IMR-90 (cell line): ENCODE measurements at places on chromosomes 5 and 9. TPM values are rescaled to one million over a fixed set of nuclear protein-coding genes. Genes with fewer than 3 reads are reported as not detected.

MELK gene
- 27.4 and 39.4 TPM in 2 replicates for total RNA-seq

LCN9 gene
- total RNA-seq, result not detected in 2 replicates

SH3RF2 gene
- 1.1 and 1.3 TPM in 2 replicates for total RNA-seq

GMCL2 gene
- not detected in 2 replicates for total RNA-seq

MTREX gene
- total RNA-seq, result 33.2 and 83.3 TPM in 2 replicates

RANBP3L gene
- not detected in 2 replicates for total RNA-seq

DNA sequence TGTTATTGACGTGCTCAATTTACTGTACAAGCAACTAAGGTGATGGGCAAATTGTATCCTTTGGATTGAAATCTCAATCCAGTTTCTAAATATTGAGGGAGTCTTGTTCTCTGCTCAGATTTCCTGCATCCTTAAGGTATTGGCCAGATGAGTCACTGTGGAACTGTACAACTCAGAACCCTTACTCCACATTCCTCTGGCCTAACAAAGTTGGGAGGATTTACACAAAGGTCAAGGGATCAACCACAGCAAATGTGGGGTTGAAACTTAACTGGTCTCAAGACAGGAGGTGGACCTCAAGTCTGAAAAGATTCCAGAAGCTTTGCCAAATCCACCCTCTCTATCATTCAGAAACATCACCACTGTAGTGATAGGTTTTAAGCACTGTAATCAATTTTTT, 81.5 kb upstream of the AGXT2 start:
- no peak overlapping the region for H3K27ac ChIP-seq
- no peaks in the 10 kb centered on the region for H3K27me3 ChIP-seq
- peak; percentile 96 for DNase-seq
- peaks cover 13% of the 10 kb centered on the region for H3K4me1 ChIP-seq
- H3K4me3 ChIP-seq, result no peak overlapping the region

DNA sequence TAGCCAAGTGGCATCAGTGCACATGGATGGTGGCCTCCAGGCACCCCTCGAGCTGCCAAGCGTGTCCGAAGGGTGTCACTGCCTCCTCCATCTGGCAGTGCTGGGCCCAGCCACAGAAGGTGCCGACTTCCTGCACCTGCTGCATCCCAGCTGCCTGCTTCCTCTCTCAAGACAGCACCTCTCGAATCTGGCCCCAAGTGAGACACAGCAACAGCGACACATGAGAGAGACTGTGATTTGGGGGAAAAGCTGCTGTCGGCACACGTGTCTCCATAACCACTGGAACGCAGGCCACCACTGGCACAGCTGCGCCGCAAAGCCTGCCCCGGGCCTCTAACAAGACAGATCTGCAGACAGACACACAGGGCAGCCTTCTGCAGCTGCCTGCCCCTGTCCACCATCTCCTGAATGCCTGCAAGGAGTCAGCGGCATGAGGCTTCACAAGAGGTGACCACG, 8.8 kb downstream of the CLPTM1L start:
- no peaks in the 10 kb centered on the region for H3K27me3 ChIP-seq
- H3K36me3 ChIP-seq, result peaks cover 74% of the 10 kb centered on the region
- no peak overlapping the region for H3K4me3 ChIP-seq
- no peak for DNase-seq
- no peak overlapping the region for H3K27ac ChIP-seq

DNA sequence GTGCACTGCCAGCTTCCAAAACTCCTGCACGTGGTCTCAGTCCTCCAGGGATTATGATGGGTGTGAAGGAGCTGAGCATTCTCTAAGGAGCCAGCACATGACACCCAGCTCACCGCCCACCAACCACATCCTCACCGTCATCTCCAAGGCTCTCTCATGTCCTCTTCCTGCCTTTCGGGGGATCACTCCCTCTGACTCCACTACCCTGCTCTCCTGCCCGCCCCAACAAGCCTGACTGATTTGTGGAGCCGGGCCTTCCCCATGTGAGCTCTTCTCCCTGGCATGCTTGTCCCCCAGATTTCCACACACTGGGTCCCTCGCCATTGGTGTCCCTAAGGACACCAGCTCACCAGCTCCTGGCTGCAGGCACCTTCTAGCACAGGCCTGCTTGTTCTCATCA, 1.9 kb downstream of the ABO start:
- no peaks in the 10 kb centered on the region for H3K4me1 ChIP-seq
- no peak overlapping the region for H3K4me3 ChIP-seq
- H3K36me3 ChIP-seq, result no peaks in the 10 kb centered on the region
- peaks cover 55% of the 10 kb centered on the region for H3K27me3 ChIP-seq

DNA sequence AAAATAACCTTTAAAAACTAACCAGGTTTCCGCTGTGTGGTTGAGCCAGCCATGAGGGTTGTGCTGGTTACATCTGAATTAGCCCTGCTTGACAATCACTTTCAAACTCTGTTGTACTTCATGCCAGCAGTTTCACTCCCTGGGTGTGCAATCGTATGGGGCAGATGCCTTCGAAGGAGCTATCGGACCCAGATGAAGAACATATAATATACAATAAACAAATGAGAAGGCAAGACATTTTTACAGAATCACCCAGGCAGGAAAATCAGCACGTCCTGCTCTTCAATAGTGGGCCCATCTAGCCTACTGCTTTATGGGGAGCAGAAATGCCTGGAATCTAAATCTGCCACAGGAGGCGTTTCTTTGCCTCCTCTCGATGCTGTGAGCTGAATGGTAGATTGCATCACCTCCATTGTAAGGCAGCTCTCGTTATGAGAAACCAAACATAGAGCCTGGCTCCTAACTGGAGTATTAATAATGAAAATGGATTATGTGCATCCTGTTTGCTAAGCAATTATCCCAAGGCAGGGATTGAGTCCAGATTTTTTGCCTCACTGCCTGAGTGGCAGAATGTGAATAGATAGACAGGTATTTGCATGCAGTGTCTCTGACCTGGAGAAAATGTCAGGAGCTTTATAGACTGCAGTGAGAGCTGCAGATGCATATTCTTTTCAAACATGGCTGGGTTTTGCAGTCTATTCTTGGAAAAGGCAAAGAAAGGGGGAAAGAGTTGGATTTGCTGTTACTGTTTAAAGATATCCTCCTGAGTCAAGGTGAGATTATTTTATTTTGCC, 143.3 kb upstream of the SMARCA2 start:
- DNase-seq, result no peak
- no peak overlapping the region for H3K4me3 ChIP-seq
- H3K4me1 ChIP-seq, result no peaks in the 10 kb centered on the region
- H3K27me3 ChIP-seq, result no peaks in the 10 kb centered on the region
- H3K27ac ChIP-seq, result no peak overlapping the region

DNA sequence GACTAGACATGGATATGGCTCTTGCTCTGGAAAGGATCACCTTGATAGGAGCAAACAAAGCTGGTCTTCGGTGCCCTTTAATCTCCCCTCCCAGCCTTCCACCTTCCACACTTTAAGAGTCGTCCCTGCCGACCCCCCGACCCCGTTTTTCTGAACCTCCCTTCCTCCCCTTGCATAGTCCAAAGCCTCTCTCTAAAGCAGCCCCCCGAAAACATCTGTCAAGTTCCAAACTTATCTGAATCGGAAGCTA, 423 bp upstream of the NUP214 start:
- peak overlapping the region; percentile 43 for H3K27ac ChIP-seq
- no peak for DNase-seq
- H3K4me3 ChIP-seq, result peak overlapping the region; percentile 85

DNA sequence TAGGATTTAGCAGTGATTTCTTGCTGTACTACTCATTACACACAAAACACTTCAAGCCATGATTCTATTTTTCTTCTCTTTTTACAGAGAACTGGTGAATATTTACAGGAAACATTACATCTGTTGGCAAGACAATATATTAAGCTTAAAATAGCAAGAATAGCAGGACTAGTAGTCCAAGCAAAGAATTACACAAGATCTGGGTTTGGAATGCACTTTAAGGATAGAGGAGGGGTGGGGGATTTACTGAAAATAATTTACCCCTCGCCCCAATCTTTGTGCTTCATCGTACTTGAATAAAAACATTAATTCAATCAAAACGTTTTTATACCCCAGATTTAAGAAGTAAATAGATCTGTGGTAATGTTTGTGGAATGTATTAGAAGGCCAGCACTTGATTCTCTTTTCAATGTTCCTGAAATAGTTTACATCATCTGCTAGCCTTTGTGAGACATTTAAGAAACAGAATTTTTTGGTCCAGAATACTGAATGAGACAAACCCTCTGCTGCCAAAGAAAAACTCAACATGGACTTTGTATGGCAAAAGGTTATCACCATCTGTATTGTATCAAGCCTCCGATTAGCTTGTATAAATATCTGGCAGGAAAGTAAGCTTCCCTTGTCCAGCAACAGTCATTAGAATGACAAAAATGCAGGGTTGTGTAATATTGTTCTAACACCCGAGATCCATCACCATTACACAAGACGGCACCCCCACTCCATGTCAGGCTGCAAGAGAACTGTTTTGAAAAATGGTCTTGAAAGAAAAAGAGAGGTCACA, 23.8 kb downstream of the SVEP1 start:
- no peaks in the 10 kb centered on the region for H3K27me3 ChIP-seq
- peak overlapping the region; percentile 100; the same call in 1 of the 2 replicates for H3K27ac ChIP-seq
- peak; percentile 88 for DNase-seq
- H3K36me3 ChIP-seq, result peaks cover 5% of the 10 kb centered on the region
- no peak overlapping the region for H3K4me3 ChIP-seq
- peaks cover 12% of the 10 kb centered on the region for H3K4me1 ChIP-seq

- H3K27me3 ChIP-seq, result no peaks in the 10 kb centered on the region
- H3K4me3 ChIP-seq, result no peak overlapping the region
- H3K4me1 ChIP-seq, result no peaks in the 10 kb centered on the region
Observed at GRCh38 chr5:18465833-18466681, 831.8 kb downstream of the TAF11L14 start.

GRCh38 chr5:12669326-12669725, 765.1 kb upstream of the CTNND2 start:
- H3K4me1 ChIP-seq, result no peaks in the 10 kb centered on the region
- H3K36me3 ChIP-seq, result no peaks in the 10 kb centered on the region
- no peaks in the 10 kb centered on the region for H3K27me3 ChIP-seq
- DNase-seq, result no peak
- H3K27ac ChIP-seq, result no peak overlapping the region

DNA sequence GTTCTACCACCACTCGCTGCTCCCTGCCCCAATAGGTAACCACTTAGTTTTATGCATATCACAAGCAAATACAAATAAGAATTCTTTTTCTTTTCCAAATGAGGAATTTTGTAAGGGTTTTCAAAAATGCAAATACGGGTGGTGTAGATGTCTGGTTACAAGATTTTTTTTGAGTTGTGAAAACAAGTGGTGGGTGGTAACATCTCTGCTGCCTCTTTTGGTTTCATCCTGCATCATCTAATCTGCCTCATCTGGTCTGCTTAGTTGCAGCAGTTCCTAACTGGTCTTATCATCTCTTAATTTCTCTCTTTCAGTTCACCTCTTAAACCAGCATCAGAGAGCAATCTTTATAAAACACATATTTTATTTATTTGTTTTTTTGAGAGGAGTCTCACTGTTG, 5.3 kb downstream of the NFX1 start:
- peaks cover 43% of the 10 kb centered on the region for H3K36me3 ChIP-seq
- peaks cover 5% of the 10 kb centered on the region; the same call in 1 of the 2 replicates for H3K4me1 ChIP-seq
- no peak overlapping the region for H3K4me3 ChIP-seq
- DNase-seq, result no peak
- H3K27ac ChIP-seq, result no peak overlapping the region; the same call in 1 of the 2 replicates

DNA sequence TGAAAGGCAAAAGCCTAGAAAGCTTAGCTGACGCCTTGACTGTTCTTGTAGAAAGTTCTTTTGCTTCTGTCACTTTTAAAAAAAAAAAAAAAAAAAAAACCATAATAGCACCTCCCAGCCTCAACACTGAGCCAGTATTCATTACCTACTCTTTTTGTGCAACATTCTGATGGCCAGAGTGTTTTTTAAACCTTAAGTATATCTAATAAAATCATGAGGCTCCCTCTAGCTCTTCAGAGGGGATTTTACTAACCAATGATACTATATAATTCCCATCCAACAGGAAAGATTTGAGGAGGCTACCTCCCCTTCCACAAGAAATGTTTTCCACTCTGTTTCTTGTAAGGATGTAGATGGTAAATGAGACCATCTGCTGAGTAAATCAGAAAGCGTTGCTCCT, 3.9 kb downstream of the BNC2 start:
- H3K4me3 ChIP-seq, result no peak overlapping the region
- DNase-seq, result peak; percentile 47
- peaks cover 10% of the 10 kb centered on the region for H3K4me1 ChIP-seq

GRCh38 chr5:97641081-97641480, 458.0 kb upstream of the RIOK2 start:
- H3K4me3 ChIP-seq, result no peak overlapping the region
- no peaks in the 10 kb centered on the region for H3K27me3 ChIP-seq
- H3K4me1 ChIP-seq, result no peaks in the 10 kb centered on the region
- H3K27ac ChIP-seq, result no peak overlapping the region
- DNase-seq, result no peak

DNA sequence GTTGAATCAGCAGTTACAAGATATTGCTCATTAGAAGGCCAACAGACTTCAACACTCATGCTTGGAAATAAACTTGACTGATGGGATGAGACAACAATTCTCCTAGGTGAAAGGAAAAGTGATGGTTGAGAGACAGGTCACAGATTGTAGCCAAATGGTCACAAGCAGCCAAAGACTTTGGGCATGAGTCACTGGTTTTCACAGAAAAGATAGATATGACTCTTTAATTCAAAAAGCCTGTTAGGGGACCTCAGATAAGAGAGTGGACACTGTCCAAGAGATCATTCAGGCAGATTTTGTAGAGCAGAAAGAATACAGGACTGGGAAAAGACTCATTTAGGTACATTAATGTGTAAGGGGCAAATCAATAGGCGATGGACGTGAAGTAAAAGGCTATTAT, 982.5 kb downstream of the MAT2B start:
- DNase-seq, result peak; percentile 20
- no peaks in the 10 kb centered on the region for H3K36me3 ChIP-seq
- H3K4me3 ChIP-seq, result no peak overlapping the region
- H3K27me3 ChIP-seq, result no peaks in the 10 kb centered on the region

DNA sequence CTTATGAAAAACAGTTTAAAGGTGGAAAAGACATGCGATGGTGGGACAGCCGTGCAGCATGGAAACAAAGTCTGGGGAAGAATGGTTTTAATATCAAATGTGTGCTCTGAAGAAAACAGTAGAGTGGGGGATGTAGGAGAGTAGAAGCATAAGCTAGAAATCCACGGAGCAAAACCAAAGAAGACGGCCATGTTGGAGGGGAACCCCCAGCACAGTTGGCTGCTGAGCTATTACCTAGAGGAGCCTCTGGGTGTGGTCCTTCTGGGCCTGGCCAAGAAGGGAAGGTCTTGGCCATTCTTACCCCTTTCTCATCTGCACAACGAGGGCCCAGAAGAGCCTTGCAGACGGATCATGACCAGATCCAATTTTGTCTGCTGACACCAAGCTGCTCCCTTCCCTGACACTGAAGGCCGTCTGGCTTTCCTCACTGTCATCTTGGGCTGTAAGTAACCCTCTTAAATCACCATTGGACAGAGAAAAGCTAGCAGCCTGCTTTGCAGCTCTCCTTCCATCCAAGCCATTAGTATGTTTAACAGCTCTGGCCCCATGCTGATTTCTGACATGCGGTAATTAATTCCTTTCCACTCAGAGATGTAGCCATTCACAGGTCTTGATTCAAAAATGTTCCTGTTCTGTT, 189.5 kb downstream of the SEC61B start:
- H3K36me3 ChIP-seq, result no peaks in the 10 kb centered on the region
- no peaks in the 10 kb centered on the region for H3K27me3 ChIP-seq
- no peak overlapping the region for H3K4me3 ChIP-seq
- no peak for DNase-seq

GRCh38 chr9:104269996-104270963, 176.2 kb downstream of the SMC2 start:
- DNase-seq, result no peak
- no peaks in the 10 kb centered on the region for H3K27me3 ChIP-seq
- H3K4me3 ChIP-seq, result no peak overlapping the region
- H3K27ac ChIP-seq, result no peak overlapping the region
- no peaks in the 10 kb centered on the region for H3K36me3 ChIP-seq
